ENCODE measurements at places on chromosomes 7 and 10. TPM values are rescaled to one million over a fixed set of nuclear protein-coding genes. Genes with fewer than 3 reads are reported as not detected.

- no peak overlapping the region for H3K27ac ChIP-seq
- no peaks in the 10 kb centered on the region for H3K4me1 ChIP-seq
- H3K4me3 ChIP-seq = no peak overlapping the region
- DNase-seq = no peak
- H3K27me3 ChIP-seq = no peaks in the 10 kb centered on the region
These were observed 98.3 kb downstream of the PDGFA start for GRCh38 chr7:421136-421991.

- no peaks in the 10 kb centered on the region for H3K4me1 ChIP-seq
- H3K27ac ChIP-seq = no peak overlapping the region
- no peaks in the 10 kb centered on the region for H3K27me3 ChIP-seq
- no peak overlapping the region for H3K4me3 ChIP-seq
- DNase-seq = no peak
These were observed 90.6 kb downstream of the MTPN start for GRCh38 chr7:135886345-135887132.

- no peak overlapping the region for H3K4me3 ChIP-seq
- no peaks in the 10 kb centered on the region for H3K4me1 ChIP-seq
- no peak for DNase-seq
- no peak overlapping the region for H3K27ac ChIP-seq
- H3K36me3 ChIP-seq = no peaks in the 10 kb centered on the region
These were observed 22.4 kb downstream of the GATA3 start for GRCh38 chr10:8076933-8077332.

DNA sequence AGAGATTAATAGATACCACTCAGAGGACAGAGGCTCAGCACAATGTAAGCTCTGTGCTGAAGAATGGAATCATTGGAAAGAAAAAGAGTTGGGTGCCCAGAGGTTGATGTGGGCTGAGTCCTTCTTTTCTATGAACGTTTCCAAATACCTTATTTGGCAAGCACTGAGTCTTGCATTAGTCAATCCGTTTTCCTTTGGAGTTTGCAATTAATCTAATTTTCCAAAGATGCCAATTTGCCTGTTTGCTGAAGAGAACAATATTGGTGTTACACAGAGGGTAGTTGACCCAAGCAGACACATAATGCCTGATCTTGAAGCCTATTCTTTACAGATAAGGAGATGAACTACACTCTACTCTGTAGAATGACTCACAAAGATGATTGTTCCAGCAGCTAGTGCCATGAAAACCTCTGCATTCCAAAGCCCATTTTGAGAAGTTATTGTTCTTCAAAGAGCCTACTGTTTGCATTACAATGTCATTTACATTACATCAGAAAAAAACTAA, 55.4 kb upstream of the MET start:
- no peaks in the 10 kb centered on the region for H3K27me3 ChIP-seq
- DNase-seq = no peak
- peak overlapping the region; percentile 1 for H3K27ac ChIP-seq
- H3K36me3 ChIP-seq = no peaks in the 10 kb centered on the region

DNA sequence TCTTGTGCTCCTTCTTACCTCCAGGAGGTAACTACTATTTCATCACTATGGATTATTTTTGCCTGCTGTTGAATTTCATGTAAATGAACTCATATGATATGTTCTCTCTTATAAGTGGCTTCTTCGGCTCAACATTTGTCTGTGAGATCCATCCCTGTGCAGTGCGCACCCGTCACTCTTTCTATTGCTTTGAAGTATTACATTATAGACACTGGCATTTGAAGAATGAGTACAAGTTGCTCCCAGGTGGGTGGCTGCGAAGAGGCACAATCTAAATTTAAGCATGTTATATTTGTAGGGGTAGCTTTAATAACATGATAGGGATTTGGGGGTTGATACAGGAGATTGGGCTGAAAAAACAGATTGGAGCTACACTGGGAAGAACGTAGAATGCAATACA, 809.7 kb downstream of the CCSER2 start:
- DNase-seq = no peak
- H3K27me3 ChIP-seq = no peaks in the 10 kb centered on the region
- H3K27ac ChIP-seq = no peak overlapping the region
- no peak overlapping the region for H3K4me3 ChIP-seq
- H3K36me3 ChIP-seq = no peaks in the 10 kb centered on the region

GRCh38 chr10:14146025-14146424, 184.7 kb downstream of the FRMD4A start:
- peak overlapping the region; percentile 33 for H3K27ac ChIP-seq
- no peak overlapping the region for H3K4me3 ChIP-seq
- H3K36me3 ChIP-seq = no peaks in the 10 kb centered on the region
- no peaks in the 10 kb centered on the region for H3K27me3 ChIP-seq
- peak; percentile 11 for DNase-seq

DNA sequence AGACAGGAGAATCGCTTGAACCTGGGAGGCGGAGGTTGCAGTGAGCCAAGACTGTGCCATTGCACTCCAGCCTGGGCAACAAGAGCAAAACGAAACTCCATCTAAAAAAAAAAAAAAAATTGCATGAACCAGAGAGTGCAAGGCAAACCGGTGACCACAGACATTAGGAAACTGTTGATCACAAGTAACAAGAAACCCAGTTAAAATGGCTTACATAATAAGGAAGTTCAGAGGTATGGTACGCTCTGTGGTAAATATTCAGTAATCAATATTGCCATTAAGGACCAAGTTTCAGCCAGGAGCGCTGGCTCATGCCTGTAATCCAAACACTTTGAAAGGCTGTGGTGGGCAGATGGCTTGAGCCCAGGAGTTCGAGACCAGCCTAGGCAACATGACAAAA, 9.2 kb upstream of the NT5C2 start:
- no peak for DNase-seq
- no peaks in the 10 kb centered on the region for H3K27me3 ChIP-seq
- no peaks in the 10 kb centered on the region for H3K36me3 ChIP-seq
- H3K4me1 ChIP-seq = peaks cover 22% of the 10 kb centered on the region

DNA sequence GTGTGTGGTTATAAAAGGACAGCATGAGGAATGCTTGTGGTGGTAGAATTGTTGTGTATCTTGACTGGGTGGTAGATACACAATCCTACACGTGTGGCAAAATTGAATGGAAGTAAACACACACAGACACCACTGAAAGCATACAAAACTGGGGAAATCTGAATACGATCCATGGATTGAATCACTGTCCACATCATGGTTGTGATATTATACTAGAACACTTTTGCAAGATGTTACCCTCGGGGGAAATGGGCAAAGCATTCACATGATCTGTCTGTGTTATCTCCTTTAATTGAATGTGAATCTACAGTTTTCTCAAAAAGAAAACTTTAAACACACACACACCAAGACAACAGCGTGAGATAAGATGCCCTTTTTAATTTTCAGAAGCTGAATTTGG, 165.2 kb upstream of the CELF2 start:
- H3K4me3 ChIP-seq = no peak overlapping the region
- no peaks in the 10 kb centered on the region for H3K27me3 ChIP-seq
- no peak for DNase-seq

- H3K36me3 ChIP-seq = peaks cover 4% of the 10 kb centered on the region
- H3K4me1 ChIP-seq = no peaks in the 10 kb centered on the region
- no peaks in the 10 kb centered on the region for H3K27me3 ChIP-seq
- no peak for DNase-seq
These were observed 34.1 kb downstream of the SEM1 start for GRCh38 chr7:96675548-96675947.

GRCh38 chr10:70186571-70186970, 16.3 kb upstream of the SAR1A start:
- H3K4me1 ChIP-seq = peaks cover 10% of the 10 kb centered on the region
- H3K4me3 ChIP-seq = no peak overlapping the region
- H3K27me3 ChIP-seq = no peaks in the 10 kb centered on the region
- no peak for DNase-seq
- H3K27ac ChIP-seq = no peak overlapping the region

- H3K4me1 ChIP-seq = peaks cover 50% of the 10 kb centered on the region
- no peaks in the 10 kb centered on the region for H3K36me3 ChIP-seq
- peak overlapping the region; percentile 55 for H3K27ac ChIP-seq
- no peak overlapping the region for H3K4me3 ChIP-seq
- H3K27me3 ChIP-seq = no peaks in the 10 kb centered on the region
- DNase-seq = peak; percentile 51
These were observed 11.5 kb downstream of the CREB3L2 start for GRCh38 chr7:137990251-137990941.

DNA sequence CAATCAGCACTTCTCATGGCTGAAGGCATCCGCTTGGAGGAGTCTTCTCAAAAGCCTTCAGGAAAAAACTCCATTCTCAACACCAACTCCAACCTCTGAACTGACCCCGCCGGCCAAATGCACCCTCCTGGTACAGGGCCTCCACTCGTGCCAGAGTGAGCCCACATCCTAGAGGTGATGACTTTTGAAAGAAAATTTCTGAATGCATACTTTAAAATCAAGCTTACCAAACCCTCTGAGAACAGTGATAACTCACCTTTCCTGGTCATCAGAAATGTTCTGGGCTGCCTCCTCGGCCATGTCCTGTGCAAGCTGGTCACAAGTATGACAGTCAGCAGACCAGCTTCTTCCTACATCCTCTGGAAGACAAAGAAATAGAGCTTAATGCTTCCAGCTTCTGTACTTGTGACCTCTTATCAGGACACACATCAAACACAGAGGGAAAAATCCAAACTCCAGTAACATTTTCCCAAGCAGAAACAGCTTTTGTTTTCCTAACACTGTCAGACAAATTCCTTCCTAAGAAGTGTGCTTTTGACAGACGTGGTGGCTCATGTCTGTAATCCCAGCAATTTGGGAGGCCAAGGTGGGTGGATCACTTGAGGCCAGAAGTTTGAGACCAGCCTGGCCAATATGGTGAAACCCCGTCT, at the start of gene PKD1L1:
PKD1L1 (minus strand) TSS at position 326 of the 650 bp plus-strand sequence; CDS start at position 300, 26 bp downstream.
- H3K27me3 ChIP-seq = no peaks in the 10 kb centered on the region
- no peak within 1 kb of the TSS for H3K4me3 ChIP-seq
- H3K36me3 ChIP-seq = no peaks in the 10 kb centered on the region
- H3K4me1 ChIP-seq = peaks cover 38% of the 10 kb centered on the region
- DNase-seq = peak; percentile 34

DNA sequence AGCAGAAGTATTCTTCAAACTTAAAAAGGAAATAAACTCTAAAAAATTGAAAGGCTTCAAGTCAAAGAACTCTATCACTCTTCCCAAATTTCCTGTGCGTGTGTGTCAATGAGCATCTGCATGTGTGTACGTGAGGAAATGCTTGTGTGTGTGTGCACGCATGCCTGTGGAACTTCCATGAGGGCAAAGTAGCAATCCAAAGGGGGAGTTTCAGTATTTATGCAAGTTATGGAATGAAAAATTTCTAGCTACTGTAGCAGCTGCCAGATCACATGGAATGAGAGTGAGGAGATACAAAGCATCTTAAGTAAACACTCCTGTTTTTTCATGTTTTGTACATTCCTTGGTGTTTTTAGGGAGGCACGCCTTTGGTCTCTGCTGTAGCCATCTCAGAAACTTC, 152.6 kb downstream of the RAPGEF5 start:
- H3K4me1 ChIP-seq = no peaks in the 10 kb centered on the region
- H3K4me3 ChIP-seq = no peak overlapping the region
- no peak overlapping the region for H3K27ac ChIP-seq
- no peaks in the 10 kb centered on the region for H3K36me3 ChIP-seq
- H3K27me3 ChIP-seq = peaks cover 6% of the 10 kb centered on the region

DNA sequence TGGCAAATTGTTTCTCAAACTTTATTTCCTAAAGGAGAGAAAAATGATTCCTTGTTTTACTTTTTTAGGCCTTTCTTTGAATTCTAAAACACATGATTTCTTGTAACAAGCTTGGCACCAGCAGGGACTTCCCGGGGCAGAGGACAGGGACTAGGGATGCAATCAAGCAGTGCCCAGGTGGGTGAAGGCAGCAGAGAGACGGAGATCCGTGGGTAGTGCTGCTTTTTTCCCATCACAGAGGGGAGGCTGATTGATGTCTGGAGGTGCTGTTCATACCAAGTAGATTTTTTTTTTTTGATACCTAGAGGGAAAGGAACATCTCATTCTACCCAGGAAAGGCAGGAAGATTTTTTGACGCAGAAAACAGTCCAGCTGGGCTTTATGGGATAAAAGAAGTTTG, 91.9 kb downstream of the FAM171A1 start:
- H3K36me3 ChIP-seq = peaks cover 79% of the 10 kb centered on the region
- H3K4me1 ChIP-seq = no peaks in the 10 kb centered on the region
- H3K27me3 ChIP-seq = no peaks in the 10 kb centered on the region
- no peak for DNase-seq

- no peak for DNase-seq
- no peaks in the 10 kb centered on the region for H3K36me3 ChIP-seq
- H3K27me3 ChIP-seq = peaks cover 40% of the 10 kb centered on the region
- H3K4me3 ChIP-seq = no peak overlapping the region
These were observed 356 bp downstream of the ADCYAP1R1 start for GRCh38 chr7:31052487-31052840.

GRCh38 chr7:102186306-102186705, 100.4 kb upstream of the SH2B2 start:
- DNase-seq = no peak
- H3K4me1 ChIP-seq = no peaks in the 10 kb centered on the region
- H3K27ac ChIP-seq = no peak overlapping the region
- H3K36me3 ChIP-seq = peaks cover 31% of the 10 kb centered on the region
- H3K4me3 ChIP-seq = no peak overlapping the region

- H3K4me3 ChIP-seq = no peak overlapping the region
- peaks cover 55% of the 10 kb centered on the region for H3K36me3 ChIP-seq
- H3K27me3 ChIP-seq = no peaks in the 10 kb centered on the region
These were observed 49.9 kb upstream of the SH2B2 start for GRCh38 chr7:102236592-102237287.

DNA sequence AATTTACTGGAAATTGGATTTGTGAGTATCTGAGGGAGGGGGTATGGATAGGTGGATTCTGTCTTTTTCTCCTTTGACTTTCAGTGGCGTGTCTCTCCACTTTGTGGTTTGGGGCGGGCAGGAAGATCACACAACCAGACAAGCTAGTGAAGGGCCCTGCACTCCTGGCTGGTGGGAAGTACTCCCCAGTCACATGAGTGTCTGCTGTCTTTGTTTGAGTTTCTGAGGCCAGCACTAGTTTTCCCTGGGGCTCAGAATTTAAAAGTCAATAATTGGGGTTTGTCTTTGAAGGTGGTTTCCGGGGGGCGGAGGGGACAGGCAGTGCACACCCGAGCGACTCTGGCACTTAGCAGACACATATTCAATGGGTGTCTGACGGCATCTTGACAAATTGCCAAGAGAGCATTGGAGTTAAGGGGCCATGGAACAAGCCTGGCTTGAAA, 120.1 kb downstream of the WDFY4 start:
- H3K4me1 ChIP-seq = peaks cover 33% of the 10 kb centered on the region
- no peaks in the 10 kb centered on the region for H3K27me3 ChIP-seq
- no peak overlapping the region for H3K27ac ChIP-seq
- H3K4me3 ChIP-seq = no peak overlapping the region
- DNase-seq = no peak

- H3K27ac ChIP-seq = no peak overlapping the region
- peaks cover 46% of the 10 kb centered on the region for H3K4me1 ChIP-seq
- H3K27me3 ChIP-seq = no peaks in the 10 kb centered on the region
- no peak for DNase-seq
These were observed 12.4 kb downstream of the TTYH3 start for GRCh38 chr7:2644220-2644561.

- H3K27me3 ChIP-seq = no peaks in the 10 kb centered on the region
- no peaks in the 10 kb centered on the region for H3K36me3 ChIP-seq
- no peak overlapping the region for H3K4me3 ChIP-seq
- no peaks in the 10 kb centered on the region for H3K4me1 ChIP-seq
These were observed 366.9 kb downstream of the PHTF2 start for GRCh38 chr7:78165454-78165853.

Gene MYOZ1
- not detected for total RNA-seq

Gene TMEM196
- not detected for total RNA-seq

Gene MSMB
- not detected for total RNA-seq

Gene HOXA10
- 15.5 TPM for total RNA-seq

Gene WDFY4
- total RNA-seq = not detected

Gene OR2A42
- not detected for total RNA-seq

All from SJSA1 (cell line).